ENCODE measurements at places on chromosomes 2 and 18.

DNA sequence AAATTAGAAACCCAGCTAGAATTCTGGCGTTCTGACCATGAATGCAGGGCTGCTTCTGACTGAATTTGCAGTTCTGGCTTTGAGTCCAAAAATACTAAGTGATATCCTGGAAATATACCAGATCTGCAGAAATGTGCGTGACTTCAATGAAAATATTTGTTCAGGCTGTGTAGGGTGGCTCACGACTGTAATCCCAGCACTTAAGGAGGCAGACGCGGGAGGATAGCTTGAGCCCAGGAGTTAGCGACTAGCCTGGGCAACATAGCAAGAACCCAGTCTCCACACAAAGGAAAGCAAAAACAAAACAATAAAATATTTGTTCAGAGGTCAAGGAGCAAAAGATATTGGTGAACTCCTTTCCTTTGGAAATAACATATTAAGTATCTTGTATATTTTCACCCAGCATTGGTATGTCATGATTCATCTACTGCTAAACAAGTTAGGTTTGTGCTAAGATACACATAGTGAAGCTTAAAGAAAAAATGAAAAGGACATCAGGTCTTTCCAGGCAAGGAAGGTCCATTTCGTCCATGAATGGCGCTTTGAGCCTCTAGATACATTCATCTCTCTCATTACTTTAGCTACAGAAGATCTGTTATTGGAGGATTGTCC lies 239.2 kb downstream of the CMPK2 start:
- DNase-seq = no peak

- no peak for DNase-seq
These were observed 28.9 kb upstream of the EFHD1 start for GRCh38 chr2:232604535-232604934.

DNA sequence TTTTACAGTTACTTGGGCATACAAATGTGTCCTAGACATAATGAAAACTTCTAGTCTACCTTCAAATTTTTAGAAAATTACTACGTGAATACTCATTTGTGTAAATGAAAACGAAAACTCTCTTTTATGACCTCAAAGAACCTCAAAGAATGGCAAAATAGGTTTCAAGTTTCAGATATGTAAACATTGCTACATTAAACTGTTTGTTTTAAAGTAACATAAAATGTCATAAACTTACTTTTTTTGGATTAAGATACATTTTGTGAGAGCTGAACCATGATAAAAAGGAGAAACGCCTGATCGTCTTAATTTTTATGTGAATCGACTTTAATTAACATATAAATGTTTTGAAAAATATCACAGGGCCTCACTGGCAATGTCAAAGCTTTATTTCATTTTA lies 91.4 kb downstream of the PPP1R1C start:
- no peak for DNase-seq

DNA sequence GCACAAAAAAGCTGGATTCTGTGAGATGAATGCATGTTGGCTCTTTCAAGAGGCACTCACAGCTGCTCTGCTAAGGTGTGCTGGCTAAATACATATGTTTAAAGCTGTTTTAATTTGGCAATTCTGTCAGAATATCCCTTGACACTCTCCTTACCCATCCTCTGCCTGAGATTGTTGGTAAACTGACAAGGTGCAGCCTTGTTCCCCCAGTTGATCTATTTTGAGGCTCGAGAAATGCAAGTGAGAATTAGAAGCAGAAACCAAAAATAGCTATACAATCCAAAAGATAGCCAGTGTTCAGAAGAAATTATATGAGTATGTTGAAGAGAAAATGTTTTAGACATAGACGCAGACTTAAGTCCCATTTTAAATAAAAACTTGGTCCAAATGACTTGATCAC lies 971.7 kb upstream of the GYPC start:
- no peak for DNase-seq

- no peak for DNase-seq
These were observed 14.0 kb downstream of the SLC14A2 start for GRCh38 chr18:45628979-45629958.

DNA sequence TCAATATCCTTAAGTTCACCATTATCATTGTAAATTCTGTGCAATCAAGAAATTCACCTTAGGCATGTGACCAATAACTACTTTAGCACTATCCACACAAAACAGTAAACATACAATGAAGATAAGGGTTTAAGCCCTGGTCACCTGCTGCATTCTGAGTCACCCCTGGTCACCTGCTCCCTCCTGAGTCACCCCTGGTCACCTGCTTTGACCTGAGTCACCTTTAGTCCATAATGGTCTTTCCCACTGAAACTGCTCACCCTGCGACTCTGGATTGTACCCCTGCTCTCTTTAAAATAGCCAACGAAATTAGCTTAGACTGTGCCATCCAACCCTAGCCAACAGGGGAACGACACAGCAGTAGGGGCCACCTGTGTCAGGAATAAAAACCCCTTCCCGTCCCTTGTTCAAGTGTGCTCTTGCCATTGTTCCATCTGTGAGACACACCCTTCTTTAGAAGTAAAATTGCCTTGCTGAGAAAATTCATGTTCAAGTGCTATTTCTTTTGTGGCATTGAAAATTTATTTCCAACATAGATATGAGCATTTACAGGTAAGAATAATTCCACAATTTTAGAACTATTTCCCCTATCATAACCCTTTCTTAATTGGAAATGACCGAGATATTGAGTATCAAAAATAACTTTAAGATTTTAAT lies 902.8 kb downstream of the DSC3 start:
- no peak for DNase-seq

- no peak for DNase-seq
These were observed at the start of gene CCDC178 for GRCh38 chr18:33440060-33441043. Gene CCDC178 (minus strand): TSS chr18:33440721. CDS start chr18:33412088, 28,633 bp downstream.

DNA sequence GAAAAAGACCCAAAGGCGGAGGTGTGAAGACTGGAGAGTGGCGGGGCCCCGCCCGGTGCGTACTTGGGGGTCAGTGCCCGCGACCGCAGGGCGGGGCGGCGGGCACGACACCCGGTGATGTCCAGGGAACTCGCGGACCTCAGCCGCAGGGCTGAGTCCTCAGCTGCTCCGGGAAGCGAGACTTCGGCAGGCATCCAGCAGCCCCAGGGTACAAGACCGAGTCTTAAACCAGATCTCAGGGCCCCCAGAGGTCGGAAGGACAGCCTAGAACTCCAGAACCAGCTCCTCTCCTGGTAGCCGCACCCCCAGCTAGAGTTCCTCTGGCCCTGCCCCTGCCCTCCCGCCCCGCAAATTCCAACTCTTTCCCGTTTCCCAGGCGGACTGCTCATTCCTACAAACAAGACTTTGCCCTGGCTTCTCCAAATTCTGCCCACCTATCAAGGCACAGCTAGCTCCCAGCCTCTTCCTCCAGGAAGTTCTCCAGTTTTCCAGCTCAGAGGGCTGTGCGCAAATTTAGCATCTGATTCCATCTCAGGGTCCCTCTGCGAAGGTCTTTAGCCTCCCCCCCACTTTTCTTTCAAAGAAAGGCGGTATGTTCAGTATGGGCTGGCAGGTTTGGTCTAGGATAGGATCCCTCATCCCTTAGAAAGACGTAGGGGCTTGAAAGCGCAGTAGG lies 26.0 kb upstream of the NOTO start:
- no peak for DNase-seq

GRCh38 chr2:28136556-28136955 lies 246.0 kb downstream of the BABAM2 start:
- no peak for DNase-seq

DNA sequence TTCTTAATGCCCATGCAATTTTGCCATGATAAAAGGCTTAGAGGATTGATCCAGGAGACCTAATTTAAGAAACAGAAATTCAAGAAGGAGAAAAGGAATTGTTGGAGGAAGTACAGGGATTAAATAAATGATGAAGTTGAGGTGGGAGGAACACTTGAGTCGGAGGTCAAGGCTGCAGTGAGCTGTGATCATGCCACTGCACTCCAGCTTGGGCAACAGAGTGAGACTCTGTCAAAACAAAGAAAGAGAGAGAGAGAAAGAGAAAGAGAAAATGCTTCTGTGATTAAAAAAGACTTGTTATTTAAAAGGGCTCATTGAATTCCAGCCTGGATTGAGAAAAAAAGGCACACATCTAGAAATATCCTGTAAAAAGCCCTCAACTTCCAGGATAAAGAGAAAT lies 123.2 kb downstream of the B3GNT2 start:
- DNase-seq = no peak

DNA sequence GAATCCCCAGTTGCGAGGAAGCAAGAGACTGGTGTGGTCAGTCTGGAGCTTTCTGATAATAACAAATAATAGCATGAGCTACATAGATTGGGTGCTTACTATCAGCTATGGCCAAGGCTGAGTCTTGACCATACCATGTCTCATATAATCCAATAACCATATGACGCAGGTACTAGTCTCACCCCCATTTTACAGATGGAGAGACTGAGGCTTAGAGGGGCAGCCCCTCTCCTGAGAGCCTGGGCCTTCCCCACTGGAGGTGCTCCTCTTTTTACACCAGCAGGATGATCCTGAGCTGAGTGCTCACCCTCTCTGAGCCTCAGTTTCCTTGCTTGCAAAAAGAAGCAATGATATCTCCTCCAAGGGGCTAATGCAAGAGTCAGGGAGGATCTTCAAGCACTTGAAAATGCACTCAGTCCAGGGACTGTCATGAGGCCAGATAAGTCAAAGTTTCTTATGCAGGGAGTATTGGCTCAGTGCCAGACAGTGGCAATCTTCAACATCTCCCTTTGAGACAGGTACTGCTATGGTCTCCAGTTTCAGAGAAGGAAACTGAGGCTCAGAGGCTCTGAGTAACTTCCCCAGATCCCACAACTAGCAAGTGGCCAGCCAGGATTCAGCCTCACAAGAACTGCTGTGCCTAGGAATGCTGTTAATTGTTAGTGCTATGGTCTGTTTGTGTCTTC lies 149.7 kb downstream of the TFCP2L1 start:
- no peak for DNase-seq

GRCh38 chr18:32468147-32468845 lies 2.4 kb downstream of the GAREM1 start:
- DNase-seq = no peak

- no peak for DNase-seq
These were observed 81.6 kb downstream of the FBXO15 start for GRCh38 chr18:74066018-74066417.

- peak; percentile 33 for DNase-seq
These were observed 766 bp downstream of the CCDC85A start for GRCh38 chr2:56184500-56185011.

DNA sequence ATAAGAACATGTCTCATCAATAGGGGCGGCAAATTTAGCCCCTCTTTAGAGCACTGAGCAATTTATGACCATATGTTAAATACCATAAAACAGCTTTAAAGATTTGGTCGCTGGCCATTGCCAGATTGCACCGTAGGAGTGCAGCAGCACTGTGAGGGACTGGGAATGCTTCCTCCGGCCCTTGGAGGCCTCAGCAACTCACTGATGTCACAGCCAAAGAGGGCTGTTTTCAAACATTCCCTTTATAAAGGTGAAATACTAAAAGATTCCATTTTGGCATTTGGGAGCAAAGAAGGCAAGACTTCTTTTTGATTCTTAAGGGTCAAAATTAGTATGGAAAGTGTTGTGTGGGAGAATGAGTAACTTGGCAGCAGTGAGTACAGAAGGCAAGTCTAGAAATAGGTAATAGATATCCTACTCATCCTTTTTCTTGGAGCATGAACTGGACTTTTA lies 63.7 kb downstream of the BABAM2 start:
- no peak for DNase-seq

- DNase-seq = no peak
These were observed 467.3 kb downstream of the CMPK2 start for GRCh38 chr2:6398421-6398820.

- no peak for DNase-seq
These were observed 265.4 kb upstream of the UBE2E3 start for GRCh38 chr2:180715044-180715443.

- DNase-seq = peak; percentile 78
These were observed 39.3 kb downstream of the LCT start for GRCh38 chr2:135797497-135798274.

- no peak for DNase-seq
These were observed 21.6 kb downstream of the SNORC start for GRCh38 chr2:232891621-232892071.

- DNase-seq = no peak
These were observed 39.1 kb upstream of the FAM136A start for GRCh38 chr2:70340761-70341476.

DNA sequence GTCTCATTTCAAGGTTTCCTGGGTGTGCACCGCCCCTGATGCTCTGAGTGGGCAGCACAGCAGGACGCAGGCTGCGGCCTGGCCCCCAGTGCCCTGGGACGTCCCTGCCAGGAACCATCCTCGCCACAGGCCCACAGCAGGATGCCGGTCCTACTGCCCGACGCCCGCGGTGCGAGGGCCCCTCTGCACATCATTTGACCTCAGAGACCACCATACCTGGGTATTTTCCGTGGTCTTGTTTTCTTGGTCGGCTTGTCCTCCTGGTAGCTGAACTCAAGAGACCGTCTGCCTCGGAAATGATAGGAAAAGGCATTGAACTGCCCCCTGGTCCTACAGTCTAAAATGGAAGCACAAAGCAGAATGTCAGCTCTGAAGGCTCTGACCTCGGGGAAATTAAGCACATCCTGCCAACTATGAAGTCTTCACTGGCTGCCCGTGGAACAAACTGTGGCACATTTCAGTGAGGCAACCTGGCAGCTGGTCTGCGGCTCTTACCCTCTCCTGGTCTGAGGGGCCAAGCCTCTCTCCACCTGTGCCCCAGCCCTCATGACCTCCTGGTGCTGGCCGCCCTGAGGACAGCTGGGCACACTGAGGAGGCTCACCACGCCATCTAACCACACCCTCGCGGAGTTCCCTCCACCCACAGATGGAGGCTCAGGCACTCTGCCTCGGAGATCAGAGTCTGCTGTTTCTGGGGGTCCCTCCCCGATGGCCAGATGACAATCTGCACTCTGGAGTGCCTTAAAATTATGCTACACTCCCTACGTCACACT lies 105.0 kb downstream of the PXDN start:
- no peak for DNase-seq

GRCh38 chr2:240324312-240325015 lies 111.0 kb upstream of the GPC1 start:
- no peak for DNase-seq

DNA sequence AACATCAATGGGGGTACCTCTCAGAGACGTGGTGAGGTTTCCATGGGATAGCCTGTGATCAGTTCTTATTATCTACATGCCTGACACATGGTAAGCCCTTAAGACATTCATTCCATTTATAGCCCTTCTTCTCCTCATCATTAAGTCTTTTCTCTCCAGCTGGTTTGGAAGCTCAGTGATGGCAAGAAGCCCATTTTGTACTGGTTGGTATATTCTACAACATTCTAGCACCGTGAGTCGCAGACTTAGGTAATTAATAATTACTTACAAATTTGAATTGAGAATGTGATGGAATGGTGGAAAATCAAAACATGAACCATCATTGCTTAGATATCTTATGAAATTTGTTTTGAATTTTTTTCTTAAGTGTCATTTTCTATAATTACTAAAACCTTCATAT lies 472.6 kb downstream of the DLGAP1 start:
- DNase-seq = no peak

- no peak for DNase-seq
These were observed 37.4 kb downstream of the RTN4 start for GRCh38 chr2:55012672-55013484.

GRCh38 chr2:181440919-181441318 lies 16.3 kb upstream of the ITGA4 start:
- DNase-seq = no peak
